ENCODE measurements at places on chromosomes 4 and X. TPM values are rescaled to one million over a fixed set of nuclear protein-coding genes. Genes with fewer than 3 reads are reported as not detected.
A peak's percentile ranks its signal among the peaks of the same experiment; 100 is the strongest.

Gene PCDH19
- 0.56 TPM for total RNA-seq

- DNase-seq, result no peak
Measured at GRCh38 chr4:81891005-81891996, 419.6 kb upstream of the RASGEF1B start.

Gene SPANXD
- not detected for total RNA-seq

DNA sequence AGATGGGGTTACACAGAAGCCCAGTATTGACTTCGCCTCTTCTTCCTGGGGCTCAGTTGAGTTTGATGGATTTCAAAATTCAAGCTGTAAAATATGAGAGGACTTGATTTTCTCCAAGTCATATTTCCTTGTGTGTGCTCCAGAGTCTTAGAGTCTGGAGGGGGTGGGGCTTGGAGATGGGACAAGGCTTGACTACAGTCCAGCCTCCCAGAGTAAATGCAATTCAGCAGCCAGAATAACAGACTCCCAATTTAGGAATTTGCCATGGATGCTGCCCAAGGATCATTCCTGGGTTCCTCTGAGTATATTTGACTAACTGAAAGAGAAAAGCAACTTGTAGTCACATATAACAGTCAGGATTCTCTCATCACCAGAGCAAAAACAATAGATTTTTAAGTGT is 53.7 kb upstream of the RBPJ start:
- DNase-seq, result peak; percentile 83

DNA sequence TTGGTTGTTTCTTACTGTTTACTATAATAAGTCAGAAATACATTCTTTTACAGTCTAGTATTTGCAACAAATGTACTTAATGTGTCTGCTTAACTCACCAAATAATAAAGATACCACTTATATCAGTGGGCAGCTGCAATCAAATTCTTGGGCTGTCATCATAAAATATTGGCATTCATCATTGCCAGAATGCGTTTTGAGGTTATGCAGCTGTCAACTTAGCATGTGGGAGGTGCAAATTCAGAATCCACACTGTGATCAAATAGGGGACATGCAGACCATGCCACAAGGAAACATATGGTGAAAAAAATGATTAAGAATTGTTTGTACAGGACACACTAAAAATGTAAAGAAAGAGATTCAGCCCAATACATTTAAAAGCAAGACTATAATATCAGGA is 86.5 kb downstream of the HCCS start:
- DNase-seq, result no peak

DNA sequence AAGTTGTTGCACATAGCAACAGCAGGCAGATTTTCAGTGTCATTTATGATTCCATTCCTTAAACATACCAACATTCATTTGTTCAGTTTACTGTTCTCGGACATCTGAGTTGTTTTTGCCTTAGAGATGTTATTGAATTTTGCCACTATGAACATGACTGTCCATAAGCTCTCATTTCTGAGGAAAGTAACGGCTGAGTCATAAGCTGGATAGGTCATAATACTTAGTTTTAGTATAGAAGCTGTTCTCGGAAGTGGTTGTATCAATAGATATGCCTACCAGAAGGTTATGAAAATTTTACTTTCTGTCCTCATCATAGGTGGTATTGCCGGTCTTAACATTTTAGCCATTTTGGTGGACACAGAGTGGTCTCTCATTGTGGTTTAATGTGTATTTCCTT is 157.1 kb upstream of the CLNK start:
- DNase-seq, result no peak

- DNase-seq, result no peak
Measured at GRCh38 chrX:108036298-108036973, 8.4 kb upstream of the VSIG1 start.

GRCh38 chrX:39479856-39480255 is 617.9 kb downstream of the BCOR start:
- DNase-seq, result no peak

- no peak for DNase-seq
Measured at GRCh38 chrX:99938464-99938863, 471.6 kb downstream of the PCDH19 start.

Data from right atrium auricular region (tissue), 2 donors.